ENCODE measurements at places on chromosomes 3 and 15. TPM values are rescaled to one million over a fixed set of nuclear protein-coding genes. Genes with fewer than 3 reads are reported as not detected.

Gene RCCD1
- total RNA-seq = 17.9 TPM

DNA sequence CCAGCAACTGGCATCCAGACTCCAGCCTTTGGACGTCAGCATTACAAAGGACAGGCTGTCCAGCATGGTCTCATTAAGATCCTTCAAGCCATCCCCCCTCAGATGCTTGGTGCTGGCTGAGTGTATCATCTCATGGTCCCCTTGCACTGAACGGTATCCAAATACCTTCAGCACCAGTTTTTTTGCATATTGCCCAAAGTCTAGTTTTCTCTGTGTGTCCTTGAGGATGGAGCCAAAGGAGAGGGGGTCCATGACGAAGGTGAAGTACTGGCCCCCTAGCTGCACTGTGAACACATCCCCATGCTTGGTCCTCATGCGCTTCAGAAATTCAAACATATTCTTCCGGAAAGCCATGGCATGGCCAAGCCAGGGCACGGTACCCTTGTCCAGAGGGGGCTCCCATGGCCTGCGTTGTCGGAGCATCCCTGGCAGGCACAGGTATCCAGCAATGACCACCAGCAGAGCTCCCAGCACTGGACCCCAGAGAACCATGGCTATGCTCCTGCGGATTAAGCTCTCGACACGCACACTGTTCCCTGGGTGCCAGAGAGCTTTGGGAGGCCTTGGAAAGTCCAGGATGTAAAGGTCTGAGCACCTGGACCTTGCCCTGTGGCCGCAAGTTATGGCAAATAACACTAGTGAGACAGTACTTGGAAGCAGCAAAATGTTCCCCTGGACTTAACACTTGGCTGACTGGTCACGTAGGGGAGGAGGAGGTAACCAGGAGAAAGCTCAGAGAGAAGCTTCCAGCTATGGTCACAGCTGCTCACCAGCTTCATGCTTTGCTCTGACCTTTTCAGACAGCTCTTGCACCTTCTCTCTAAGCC is at the start of gene CYP8B1:
Gene CYP8B1 (minus strand): TSS at position 555 of the 827 bp plus-strand sequence. CDS start 63 bp downstream, at position 492.
- DNase-seq = no peak

DNA sequence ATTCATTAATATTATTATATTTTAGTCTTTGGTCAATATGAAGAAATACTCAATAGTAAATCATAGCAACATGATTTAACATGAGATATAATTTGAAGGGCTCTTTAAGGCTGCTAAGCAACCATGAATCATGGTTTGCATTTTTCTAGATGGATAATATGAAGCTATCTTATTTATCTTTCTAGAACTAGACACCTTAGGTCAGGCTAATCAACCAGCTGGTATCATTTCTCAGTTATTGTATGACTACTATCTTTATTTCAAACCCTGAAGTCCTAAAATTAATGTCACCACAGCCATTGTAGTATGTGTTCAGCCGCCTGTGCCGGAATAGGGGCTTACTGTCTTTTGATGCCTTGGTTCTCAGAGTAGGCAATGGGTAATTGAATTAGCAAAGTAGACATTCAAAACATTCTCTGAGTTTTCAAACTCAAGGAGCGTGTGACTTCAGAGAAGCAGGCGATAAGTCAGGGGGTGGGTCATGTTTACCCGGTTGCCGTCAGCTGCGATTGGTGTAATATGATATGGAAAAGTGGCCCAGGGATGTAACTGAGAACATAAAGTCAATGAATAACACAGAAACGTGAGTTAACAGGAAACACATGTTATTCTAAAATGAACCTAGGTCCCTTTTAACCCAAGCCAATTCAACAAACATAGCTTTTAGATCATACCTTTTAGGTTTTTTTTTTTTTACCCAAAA is 93.4 kb upstream of the CTDSPL start:
- no peak for DNase-seq

DNA sequence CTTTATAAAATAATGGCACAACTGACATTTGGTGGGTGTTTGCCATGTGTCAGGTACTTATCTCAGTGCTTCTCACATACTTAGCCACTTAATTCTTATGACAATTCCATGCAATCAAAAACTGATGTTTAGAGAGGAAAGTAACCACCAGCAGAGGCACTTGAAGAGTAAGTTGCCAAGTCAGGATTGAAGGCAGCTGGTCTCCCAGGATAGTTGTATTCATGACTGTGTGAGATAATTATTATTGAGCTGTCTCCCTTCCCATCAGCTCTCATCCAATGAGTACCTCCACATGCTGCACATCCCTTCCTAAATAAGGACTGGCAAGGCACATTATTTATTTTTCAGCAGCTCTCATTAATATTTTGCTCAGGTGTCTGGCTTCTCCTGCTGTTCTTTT is 4.8 kb downstream of the VEPH1 start:
- DNase-seq = no peak

- DNase-seq = no peak
These were observed 67.7 kb downstream of the SCAPER start for GRCh38 chr15:76837474-76837873.

DNA sequence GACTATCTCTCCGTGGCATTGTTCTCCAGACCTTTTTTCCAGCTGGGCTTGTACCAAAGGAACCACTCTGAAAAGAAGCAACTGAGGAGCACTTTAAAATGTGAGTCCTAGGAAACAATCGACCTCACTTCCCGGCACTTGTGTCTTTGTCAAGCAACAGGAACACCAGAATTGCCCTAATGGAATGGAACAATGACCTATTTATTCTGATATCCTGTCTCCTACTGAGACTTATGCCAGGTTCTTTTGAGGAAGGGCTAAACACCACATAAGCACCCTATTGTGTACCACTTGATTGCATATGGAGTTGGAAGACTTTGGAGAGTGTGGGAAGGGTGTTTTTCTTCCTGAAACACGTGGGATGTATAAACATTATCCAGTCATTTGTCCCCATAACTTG is 56.8 kb upstream of the TGFBR2 start:
- no peak for DNase-seq
